Frontal cortex (tissue), 4 donors: ENCODE measurements at places on chromosomes 6 and 20. TPM values are rescaled to one million over a fixed set of nuclear protein-coding genes. Genes with fewer than 3 reads are reported as not detected.

Gene VWA7
- under 0.01 TPM for total RNA-seq

Gene BPIFB4
- not detected for total RNA-seq

- no peak for DNase-seq
Observed at GRCh38 chr6:17932330-17932852, 55.0 kb downstream of the KIF13A start.

DNA sequence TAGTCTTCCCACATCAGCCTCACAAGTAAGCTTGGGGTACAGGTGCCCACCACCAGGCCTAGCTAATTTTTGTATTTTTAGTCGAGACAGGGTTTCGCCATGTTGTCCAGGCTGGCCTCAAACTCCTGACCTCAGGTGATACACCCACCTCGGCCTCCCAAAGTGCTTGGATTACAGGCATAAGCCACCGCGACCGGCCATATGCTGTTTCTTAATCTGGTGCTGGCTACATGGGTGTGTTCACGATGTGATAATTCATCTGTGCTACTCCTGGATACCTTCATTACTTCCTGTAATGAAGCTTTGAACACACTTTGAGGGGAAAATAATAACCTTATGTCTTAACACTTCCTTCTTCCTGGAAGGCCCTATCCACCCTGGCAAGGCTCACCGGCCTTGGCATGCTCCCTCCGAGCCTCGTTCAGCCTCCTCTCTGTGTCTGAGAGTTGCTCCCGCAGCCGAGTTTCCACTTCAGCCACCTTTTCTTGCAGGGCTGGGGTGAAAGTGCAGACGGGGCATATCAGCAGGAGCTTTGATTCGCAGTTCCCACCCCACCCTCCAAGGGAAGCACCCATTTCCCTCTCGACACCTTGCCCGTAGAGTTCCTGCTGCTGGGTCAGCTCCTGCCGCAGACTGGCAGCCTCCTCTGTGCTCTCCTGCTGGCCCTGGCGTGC lies 5.6 kb upstream of the PSORS1C2 start:
- no peak for DNase-seq

DNA sequence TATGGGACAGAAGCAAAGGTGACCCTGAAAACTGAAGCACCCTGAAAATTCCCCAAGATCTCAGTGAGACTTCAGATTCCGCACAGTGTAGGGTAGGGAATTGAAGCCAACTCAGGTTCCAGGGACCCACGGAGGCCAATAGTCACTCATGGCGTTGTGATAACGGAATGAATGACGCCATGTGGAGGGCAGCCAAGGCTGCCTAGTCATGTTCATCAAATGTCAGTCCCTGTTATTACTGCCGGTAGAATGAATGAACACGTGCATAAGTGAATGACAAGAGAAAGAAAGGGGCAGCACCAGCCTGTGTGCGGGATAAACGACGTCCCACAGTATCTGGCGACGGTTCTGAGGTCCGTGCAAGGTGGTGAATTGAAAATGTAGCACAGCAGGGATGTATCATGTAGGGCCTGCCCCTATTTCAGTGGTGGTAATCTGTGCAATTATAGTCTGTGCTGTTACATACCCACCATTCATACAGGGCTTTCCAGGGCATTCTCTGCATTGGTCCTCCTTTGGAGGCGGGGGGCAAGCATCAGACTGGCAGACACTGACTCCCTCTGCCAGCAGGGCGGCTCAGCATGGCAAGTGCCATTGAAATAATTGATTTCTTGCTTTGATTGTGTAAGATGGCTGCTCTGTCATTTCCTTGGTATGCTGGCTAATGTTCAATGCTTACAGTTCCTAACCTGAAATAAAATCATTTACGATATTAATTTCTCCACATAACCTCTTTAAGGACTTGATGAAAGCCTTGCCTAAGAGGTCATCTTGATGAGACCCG lies 386.9 kb downstream of the CDH4 start:
- DNase-seq: no peak

GRCh38 chr20:63858393-63859165 lies 2.7 kb upstream of the ABHD16B start:
- DNase-seq: no peak

DNA sequence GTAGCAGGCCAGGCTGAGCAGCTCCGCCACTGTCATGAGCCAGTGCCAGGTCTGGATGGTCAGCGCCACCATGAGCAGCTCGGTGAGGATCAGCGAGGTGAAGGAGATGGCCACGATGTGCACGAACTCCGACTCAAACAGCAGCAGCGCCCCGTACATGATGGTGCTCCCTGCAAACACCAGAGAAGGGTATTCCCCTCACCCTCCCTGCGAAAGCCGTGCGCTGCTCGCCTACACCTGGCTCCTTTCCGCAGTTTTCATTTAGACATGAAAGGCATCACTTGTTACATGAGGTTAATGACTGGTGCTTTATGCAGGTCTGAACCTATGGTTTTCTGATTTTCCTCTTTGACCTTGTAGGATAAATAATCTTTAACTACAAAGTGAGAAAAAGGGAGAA lies 62.3 kb upstream of the NFATC2 start:
- no peak for DNase-seq

DNA sequence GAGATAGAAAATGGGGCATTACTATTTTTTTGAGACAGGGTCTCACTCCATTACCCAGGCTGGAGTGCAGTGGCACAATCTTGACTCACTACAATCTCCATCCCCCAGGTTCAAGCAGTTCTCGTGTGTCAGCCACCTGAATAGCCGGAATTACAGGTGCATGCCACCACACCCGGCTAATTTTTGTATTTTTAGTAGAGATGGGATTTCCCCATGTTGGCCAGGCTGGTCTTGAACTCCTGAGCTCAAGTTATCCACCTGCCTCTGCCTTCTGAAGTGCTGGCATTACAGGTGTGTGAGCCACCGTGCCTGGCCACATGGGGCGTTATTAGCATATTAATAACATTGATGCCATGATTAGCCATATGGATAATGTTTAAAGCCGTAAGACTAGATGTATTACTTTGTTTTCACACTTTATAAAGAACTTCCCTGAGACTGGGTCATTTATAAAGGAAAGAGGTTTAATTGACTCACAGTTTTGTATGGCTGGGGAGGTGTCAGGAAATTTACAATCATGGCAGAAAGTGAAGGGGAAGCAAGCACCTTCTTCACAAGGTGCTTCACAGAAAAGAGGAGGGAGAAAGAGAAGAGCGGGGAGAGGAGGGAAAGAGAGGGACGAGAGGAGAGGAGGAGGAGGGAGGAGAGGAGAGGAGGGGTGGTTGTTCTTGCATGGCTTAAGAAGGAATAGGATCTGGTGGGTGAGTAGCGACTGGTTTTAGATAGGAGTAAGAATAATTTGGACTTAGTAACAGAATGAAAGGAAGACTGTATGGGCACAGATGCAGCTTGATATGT lies 51.9 kb downstream of the MYO6 start:
- DNase-seq: no peak

- DNase-seq: no peak
Observed at GRCh38 chr20:46977909-46978588, 83.4 kb downstream of the EYA2 start.

DNA sequence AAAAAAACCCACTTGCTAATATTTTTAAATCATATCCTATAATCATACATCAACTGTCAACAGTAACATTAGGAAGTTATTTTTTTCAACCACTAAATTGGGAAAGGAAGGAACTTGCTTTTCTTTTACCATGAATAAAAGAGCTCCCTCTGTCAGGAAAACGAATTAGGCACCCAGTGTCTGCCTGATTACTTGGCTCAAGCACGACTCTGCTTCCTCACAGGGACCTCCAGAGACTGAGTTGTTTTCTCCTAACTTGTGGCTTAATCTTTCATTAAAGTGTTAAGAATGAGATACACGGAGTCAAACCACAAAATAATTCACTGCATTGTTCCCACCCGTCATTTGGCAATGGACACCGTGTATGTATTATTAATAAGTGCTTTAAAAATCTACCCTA lies 1405.1 kb upstream of the EYS start:
- DNase-seq: no peak

- DNase-seq: no peak
Observed at GRCh38 chr20:15318682-15319081, 981.3 kb upstream of the FLRT3 start.

- no peak for DNase-seq
Observed at GRCh38 chr20:34364223-34364506, 1.1 kb downstream of the ITCH start.
